ENCODE measurements at places on chromosomes 7 and 10.
A peak's percentile ranks its signal among the peaks of the same experiment; 100 is the strongest.

DNA sequence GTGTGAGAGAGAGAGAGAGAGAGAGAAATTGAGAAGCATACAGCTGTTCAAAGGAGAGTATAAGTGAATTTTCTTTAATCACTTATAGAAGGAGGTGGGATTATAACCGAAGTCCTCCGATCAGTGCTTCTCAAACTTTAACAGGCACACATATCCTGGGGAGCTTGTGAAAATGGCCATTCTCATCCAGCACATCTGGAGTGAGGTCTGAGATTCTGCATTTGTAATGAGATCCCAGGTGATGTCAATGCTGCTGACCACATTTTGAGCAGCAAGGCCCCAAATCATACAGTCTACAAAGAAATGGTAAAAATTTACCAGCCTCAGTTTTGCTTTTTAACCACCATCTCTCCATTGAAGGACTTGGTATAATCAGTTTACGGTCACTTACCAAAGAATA is 219.0 kb downstream of the PTEN start:
- DNase-seq, result no peak

DNA sequence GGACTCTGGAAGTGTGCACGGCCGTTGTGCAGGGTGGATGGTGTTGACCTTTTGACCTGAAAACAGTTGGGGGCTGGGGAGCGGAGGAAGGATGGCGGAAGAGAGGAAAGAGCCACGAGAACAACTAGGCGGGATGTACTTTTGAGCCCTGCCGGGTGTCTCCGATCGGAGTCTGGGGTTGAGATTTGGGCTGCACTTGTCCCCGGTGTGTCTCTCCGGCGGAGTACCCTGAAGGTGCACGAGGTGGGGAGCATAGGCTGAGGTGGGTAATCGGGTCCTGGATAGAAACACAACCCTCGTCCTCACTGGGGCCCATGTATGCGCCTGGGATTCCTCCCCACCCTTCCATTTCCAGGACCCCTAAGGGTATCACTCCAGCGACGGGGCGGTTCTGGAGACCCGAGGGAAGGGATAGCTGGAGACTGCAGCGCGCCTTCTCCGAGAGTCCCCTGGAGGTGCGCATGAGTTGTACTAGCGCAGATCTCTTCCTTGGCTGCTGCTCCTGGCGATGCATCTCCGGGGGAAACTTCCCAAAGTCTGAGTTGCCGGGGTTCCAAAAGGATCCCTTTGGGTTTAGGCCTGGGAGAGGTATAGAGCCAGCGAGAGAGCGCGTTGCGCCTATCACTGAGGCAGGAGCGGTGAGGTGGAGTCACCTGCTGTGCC is 4.6 kb upstream of the HMX2 start:
- DNase-seq, result no peak

- peak; percentile 47 for DNase-seq
Measured at GRCh38 chr10:102628451-102628911, 15.8 kb upstream of the TRIM8 start.

DNA sequence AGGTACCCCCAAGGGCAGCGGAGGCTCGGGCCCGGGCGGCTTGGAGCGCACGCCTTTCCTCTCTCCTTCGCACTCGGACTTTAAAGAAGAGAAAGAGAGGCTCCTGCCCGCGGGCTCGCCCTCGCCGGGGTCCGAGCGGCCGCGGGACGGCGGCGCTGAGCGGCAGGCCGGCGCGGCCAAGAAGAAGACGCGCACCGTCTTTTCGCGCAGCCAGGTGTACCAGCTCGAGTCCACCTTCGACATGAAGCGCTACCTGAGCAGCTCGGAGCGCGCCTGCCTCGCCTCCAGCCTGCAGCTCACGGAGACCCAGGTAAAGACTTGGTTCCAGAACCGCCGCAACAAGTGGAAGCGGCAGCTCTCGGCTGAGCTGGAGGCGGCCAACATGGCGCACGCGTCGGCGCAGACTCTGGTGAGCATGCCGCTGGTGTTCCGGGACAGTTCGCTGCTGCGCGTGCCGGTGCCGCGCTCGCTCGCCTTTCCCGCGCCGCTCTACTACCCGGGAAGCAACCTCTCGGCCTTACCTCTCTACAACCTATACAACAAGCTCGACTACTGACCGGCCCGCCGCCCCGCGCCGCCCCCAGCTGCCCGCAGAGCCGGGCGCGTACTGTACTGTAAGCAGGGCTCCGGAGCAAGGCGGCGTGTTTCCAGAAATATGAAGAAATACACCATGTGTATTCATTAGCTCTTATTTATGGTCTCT is 1.8 kb downstream of the HMX2 start:
- peak; percentile 74 for DNase-seq

GRCh38 chr7:145850636-145851035 is 266.0 kb upstream of the CNTNAP2 start:
- no peak for DNase-seq

- DNase-seq, result no peak
Measured at GRCh38 chr10:121459279-121459621, 139.0 kb downstream of the FGFR2 start.

- no peak for DNase-seq
Measured at GRCh38 chr10:43273543-43273942, 6.7 kb upstream of the RASGEF1A start.

DNA sequence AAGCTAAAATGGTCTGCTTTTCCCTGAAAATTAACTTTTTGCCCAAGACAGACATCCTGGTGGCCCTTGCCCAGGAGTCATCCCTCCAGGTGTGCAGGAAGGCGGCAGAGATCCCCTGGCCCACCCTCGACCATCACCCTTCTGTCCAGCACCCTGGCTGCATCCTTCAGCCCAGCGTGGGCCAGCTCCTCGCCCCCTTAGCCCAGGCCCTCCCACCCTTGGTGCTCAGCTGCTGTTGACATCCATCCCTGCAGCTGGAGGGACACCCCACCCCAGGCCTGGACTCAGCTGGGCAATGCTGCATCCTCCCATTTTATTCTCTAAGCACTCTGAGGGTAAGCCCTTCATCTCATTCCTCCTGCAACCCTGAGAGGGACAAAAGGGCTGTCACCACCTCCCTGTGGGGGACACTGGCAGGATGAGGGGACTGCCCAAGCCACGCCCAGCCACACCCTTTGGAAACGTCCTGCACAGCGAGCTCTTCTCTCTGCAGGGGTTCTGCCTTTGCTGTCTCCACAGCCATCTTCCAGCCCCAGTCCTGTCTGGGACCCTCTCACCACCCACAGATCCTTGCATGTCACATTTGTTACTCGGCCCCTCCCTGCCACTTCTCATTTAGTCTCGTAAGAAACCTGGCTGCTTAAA is 30.7 kb downstream of the EN2 start:
- DNase-seq, result no peak

DNA sequence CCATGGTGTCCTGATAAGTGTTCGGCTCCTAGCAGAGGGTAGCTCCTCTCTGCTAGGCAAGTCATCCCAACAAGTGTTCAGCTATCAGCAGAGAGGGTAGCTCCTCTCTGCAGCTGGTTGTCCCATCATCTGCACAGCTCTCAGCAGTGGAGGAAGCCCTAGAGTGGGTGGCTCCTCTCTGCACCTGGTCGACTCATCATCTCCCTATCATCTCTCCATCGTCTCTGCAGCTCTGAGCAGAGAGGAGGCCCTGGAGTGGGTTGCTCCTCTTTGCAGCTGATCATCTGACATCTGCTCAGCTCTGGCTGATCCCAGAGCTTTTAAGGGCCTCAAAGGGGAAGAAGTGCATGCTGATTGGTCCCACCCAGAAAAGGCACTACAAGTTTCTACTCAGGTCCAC is 199.9 kb upstream of the KMT2E start:
- no peak for DNase-seq

DNA sequence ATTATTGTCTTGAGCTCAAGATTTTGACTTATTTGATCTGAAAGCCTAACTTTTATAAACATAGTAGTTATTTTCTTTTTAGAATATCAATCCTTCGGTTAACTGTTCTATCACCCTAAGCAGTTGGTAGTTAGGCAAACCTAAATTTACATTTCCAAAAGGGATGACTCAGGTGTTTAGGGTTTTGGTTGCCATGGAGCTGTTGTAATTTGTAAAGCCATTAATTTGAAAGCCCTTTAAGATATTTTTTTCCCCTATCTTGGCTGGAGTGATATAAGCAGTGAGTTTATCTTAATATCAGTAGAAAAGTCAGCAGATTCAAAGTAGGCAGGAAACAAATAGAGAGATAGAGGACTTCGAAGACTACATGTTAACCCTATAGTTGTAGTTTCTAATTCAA is 1472.6 kb upstream of the CELF2 start:
- no peak for DNase-seq

GRCh38 chr7:55464422-55464821 is 99.3 kb downstream of the LANCL2 start:
- DNase-seq, result no peak

DNA sequence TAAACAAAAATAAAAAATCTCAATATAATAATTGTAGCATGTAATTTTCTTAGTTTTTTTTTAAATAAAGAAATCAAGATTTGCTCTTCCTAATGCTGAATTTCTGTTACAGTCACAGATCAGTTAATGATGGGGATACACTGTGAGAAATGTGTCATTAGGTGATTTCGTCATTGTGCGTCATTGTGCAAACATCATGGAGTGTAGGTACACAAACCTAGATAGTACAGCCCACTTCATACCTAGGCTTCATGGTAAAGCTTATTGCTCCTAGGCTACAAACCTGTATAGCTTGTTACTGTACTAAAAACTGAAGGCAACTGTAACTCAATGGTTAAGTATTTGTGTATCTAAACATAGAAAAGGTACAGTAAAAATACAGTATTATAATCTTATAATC is 74.4 kb upstream of the LSM8 start:
- no peak for DNase-seq

DNA sequence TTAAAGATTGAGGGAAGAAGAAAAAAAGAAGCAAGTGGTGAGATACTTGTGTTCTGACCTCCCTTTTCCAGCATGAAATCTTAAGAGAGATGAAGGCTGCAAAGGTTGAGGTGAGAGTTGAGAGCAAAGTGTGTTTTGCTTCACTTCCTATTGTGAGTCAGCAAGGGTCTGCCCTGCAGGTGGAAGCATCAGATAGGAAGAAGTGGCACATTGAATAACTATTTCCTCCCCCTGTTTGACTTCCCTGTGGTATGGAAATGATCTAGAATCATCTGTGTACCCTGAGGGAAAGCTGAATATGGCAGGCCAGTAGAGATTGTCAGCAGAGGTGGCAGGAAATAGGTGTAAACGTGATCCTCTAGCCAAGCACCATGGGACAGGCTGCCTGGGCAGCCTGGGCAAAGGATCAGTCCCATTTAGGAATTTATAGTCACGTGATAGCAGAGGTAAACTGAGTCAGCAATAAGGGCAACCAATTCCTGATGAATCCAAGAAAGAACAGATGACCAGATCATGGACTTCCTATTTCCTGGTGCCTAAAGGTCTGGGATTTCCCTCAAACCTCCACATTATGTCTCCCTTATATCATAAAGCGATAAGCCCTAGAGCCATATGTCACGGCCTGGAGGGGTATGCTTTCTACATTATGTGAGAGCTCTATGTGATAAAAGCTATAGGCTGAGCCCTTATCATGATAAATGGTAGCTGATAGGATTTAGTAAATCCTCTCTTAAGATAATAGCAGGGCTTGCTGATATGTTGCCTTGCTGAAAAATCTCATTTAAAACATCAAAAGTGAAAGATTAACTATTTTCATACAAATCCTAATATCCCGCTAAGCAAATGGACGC is 287.0 kb downstream of the MDFIC start:
- DNase-seq, result no peak

- DNase-seq, result no peak
Measured at GRCh38 chr7:65946904-65947303, 35.1 kb downstream of the GUSB start.

DNA sequence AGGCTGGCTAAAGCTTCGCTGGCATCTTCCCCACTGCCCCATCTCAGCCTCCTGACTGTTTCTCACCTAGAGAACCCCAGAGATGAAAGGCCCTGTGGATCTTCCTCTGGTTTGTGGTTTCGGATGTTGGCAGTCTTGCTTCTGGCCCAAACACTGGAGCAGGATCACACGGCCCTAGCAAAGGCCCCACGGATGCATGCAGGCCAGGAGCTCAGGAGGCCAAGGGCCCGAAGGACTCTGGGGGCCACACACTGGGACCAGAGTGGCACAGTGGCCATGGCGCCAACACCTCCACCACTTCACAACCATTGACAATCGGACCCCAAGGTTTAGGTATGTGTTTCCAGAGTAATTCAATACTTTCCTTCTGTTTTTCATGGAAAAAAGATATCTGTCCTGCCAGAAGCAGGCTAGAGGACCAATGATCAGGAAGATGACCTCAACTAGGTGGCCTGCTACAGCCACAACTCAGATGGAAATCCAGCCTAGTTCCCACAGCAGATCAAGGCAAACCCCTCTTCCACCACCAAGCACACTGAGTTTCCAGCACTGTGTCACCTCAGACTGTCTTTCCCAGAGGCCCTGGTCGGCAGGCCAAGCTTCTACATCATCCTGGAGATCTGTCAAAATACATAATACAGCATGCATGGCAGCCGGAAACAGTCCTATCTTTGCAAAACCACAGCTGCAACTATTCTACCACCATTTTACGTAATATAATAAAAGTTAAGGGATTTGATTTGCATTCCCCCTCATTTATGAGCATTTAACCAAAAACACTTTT is 53.0 kb downstream of the CTBP2 start:
- no peak for DNase-seq

- no peak for DNase-seq
Measured at GRCh38 chr10:68364101-68364886, 31.6 kb upstream of the PBLD start.

DNA sequence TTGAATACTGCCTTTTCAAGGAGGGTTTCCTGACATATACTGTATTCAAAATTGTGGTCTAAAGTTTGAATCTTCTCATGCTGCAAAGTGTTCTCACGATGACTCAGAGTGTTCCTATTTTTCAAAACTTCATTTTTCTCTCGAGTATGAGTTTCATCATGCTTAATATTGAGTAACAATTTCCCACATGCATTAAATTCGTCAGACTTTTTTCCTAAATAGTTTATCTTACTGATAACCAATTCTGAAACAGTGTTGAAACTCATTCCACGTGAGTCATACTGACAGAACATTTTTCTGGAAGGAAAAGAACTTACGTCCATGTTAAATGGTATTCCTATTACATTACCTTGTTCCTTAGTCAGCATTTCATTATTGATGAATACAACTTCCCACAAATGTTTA is 44.1 kb downstream of the ZNF33B start:
- DNase-seq, result no peak

- peak; percentile 20 for DNase-seq
Measured at GRCh38 chr10:78597796-78598555, 470.8 kb upstream of the ZMIZ1 start.

DNA sequence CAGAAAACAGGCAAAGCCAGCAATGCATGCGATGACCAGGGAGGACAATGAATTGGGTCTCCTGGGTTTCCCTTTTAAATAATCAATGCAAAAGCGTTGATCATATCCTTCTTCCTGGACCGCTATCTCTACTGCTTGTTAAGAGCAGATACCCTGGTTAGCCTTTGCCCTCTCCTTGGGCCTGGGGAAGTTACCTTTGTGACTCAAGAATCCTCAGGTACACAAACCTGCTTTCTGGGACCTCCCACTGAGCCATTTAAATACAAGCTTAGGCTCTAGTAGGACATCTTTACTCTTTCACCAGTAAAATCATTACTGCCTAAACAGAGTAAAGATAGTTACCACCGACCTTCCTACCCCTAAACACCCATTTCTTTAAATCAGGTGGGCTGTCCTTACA is 173.9 kb downstream of the WNT2 start:
- no peak for DNase-seq

- no peak for DNase-seq
Measured at GRCh38 chr7:112161253-112162141, 44.7 kb downstream of the DOCK4 start.
